ENCODE measurements at places on chromosomes 5 and 9. TPM values are rescaled to one million over a fixed set of nuclear protein-coding genes. Genes with fewer than 3 reads are reported as not detected.

DIPK1B gene
- total RNA-seq: 10.6 TPM

SEMA4D gene
- 6.5 TPM for total RNA-seq

KCTD16 gene
- total RNA-seq: 0.08 TPM

FBXL7 gene
- not detected for total RNA-seq

PSD2 gene
- 0.05 TPM for total RNA-seq

PCDHGA7 gene
- 0.18 TPM for total RNA-seq

EQTN gene
- not detected for total RNA-seq

SPINK7 gene
- total RNA-seq: not detected

GRM6 gene
- total RNA-seq: not detected

BARX1 gene
- total RNA-seq: 81.2 TPM

VCP gene
- 472 TPM for total RNA-seq

RLN2 gene
- total RNA-seq: not detected

PCDHB1 gene
- total RNA-seq: 0.05 TPM

PCDHGA3 gene
- not detected for total RNA-seq

PCDH1 gene
- 9.0 TPM for total RNA-seq

MZB1 gene
- total RNA-seq: 0.49 TPM

LCN1 gene
- not detected for total RNA-seq

FOXD4L5 gene
- total RNA-seq: 0.08 TPM

TDRD7 gene
- total RNA-seq: 10.6 TPM

OR1J2 gene
- not detected for total RNA-seq

AQP7 gene
- total RNA-seq: 0.26 TPM

LCN9 gene
- not detected for total RNA-seq

VLDLR gene
- total RNA-seq: 2.1 TPM

ANXA2R gene
- 6.2 TPM for total RNA-seq

POLK gene
- total RNA-seq: 21.3 TPM

GDF9 gene
- 0.54 TPM for total RNA-seq

CCNO gene
- 12.3 TPM for total RNA-seq

TAF9 gene
- 142 TPM for total RNA-seq

ADRB2 gene
- total RNA-seq: 1.0 TPM

CNTNAP3B gene
- 8.1 TPM for total RNA-seq

PCDHB5 gene
- total RNA-seq: 0.08 TPM

TCF7 gene
- 24.0 TPM for total RNA-seq

ANKRD34B gene
- total RNA-seq: 0.10 TPM

PGGT1B gene
- total RNA-seq: 37.7 TPM

PCDHA9 gene
- 0.21 TPM for total RNA-seq

OR13C2 gene
- total RNA-seq: not detected

COL23A1 gene
- 0.05 TPM for total RNA-seq

GPRIN1 gene
- 18.9 TPM for total RNA-seq

GFPT2 gene
- total RNA-seq: 2.1 TPM

UGT3A1 gene
- not detected for total RNA-seq

MRPL36 gene
- total RNA-seq: 79.9 TPM

GRXCR2 gene
- total RNA-seq: not detected

WNT8A gene
- not detected for total RNA-seq

PCSK1 gene
- total RNA-seq: not detected

PRDM9 gene
- total RNA-seq: not detected

PCDHA7 gene
- 0.15 TPM for total RNA-seq
